ENCODE measurements at places on chromosomes 3 and 15.

DNA sequence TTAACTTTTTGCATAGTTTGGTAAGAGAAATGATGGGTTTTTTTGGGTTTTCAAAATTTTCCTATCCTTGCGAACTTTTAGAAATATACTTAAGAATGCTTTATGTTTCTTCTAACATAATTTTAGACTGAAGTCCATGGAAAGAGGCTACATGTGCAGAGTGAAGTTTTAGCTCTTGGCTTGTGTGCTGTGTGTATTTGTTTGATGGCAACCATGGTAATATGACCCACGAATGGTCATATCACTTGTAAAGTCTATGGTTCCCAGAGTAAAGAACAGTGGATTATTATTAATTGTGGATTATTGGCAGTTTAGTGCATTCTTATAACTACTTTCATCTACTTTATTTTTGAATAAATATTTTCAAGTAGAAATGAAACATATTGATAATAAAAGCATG lies 124.0 kb upstream of the GOLGA6L4 start:
- no peak for DNase-seq

DNA sequence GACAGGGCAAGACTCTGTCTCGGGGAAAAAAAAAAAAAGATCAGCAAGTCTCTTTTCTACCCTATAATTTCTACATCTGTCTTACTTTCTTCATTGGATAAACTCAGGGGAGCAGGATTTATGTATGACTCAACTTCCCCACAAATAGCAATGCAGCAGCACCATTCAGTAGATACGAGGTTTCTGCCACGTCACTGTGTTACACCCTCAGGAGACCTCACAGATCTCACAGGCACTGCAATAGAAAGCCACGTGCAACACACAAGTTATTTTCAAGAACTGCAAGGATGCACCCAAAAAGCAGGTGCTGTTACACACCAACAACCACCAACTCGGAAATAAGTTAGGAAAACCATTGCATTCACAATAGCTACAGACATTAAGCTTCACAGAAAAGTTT lies 30.2 kb downstream of the TSPAN3 start:
- no peak for DNase-seq

GRCh38 chr3:76586471-76586870 lies 453.4 kb upstream of the ROBO2 start:
- DNase-seq, result no peak

DNA sequence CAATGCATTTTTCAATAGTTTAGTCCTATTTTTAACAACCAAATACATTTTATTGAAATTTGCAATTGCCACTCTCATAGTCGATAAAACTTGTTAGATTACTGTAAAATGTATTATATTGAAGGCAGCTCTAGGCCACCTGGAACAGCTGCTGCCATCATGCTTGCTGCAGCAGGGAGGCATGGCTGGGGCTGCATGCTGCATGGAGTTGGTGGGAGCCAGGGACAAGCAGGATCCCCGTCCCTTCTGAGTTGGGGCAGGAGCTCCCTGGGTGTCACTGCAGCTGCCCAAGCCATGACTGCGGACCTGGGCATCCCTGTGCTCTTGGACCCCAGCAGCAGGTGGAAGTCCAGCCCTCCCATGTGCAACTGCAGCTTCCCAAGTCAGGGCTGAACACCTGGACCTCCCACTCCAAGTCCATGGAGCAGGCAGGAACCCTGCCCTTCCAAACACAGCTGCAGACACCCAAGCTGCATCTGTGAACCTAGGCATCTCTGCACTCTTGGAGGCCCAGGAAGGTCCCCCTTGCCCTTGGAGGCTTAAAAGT lies 742.0 kb downstream of the ZBBX start:
- DNase-seq, result no peak

- DNase-seq, result peak; percentile 70
Measured at GRCh38 chr15:37019479-37020433, 80.6 kb downstream of the MEIS2 start.

GRCh38 chr3:166191411-166191810 lies 354.2 kb upstream of the BCHE start:
- DNase-seq, result no peak

GRCh38 chr3:27325419-27325818 lies 43.8 kb downstream of the NEK10 start:
- DNase-seq, result no peak

- DNase-seq, result no peak
Measured at GRCh38 chr3:30753766-30754165, 140.7 kb downstream of the GADL1 start.

DNA sequence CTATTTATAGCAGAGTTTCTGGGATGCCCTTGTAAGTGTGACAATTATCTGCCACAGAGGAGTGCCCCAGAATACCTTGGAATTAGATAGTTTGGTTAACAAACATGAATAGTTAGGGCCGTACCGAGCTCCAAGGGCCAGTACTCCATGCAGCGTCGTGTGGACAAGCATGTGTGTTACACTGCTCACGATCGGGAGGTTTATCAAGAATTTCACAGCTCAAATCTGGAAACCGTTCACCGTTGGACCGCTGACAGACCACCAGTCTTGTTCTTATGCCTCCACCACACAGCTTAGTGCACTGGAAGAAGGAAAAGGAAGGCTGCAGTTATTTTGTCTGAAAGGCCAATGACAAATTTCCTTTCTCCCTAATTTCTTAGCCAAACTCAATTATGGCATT lies 93.7 kb downstream of the ADAMTS9 start:
- DNase-seq, result no peak

DNA sequence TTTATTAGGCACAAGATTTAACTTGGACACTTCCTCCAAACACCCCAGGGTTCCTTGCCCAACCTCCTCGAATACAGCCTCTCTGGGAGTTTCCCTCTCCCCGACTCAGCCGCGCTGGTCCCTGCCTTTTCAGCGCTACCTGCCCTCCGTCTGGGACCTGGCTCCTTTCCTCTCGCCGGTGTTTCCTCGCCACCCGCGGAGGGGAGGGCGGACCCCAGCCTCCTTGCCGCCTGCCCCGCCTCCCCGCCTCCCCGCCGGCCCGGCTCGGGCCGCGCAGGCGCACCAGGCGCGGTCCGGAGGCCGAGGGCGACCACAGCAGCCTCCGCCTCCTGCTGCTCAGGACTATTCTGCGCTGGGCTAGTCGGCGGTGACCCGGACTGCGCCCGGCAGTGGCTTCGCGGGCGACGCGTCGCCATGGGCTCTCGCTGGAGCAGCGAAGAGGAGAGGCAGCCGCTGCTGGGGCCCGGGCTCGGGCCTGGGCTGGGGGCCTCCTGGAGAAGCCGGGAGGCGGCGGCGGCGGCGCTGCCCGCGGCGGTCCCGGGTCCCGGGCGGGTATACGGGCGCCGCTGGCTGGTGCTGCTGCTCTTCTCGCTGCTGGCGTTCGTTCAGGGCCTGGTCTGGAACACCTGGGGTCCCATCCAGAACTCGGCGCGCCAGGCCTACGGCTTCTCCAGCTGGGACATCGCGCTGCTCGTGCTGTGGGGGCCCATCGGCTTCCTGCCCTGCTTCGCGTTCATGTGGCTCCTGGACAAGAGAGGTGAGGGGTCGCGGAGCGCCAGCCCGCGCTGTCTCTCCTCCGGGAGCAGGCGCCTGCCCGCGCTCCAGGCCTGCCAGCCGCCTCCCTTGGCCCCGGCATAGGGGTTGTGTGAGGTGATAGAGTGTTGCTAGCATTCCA lies at the start of gene SLC49A4:
TSS of gene SLC49A4 (plus strand) at position 291 of the 895 bp plus-strand sequence. CDS start at position 415, 124 bp downstream.
- peak; percentile 73 for DNase-seq

- DNase-seq, result peak; percentile 98
Measured at GRCh38 chr3:165642761-165643420, 194.3 kb downstream of the BCHE start.

DNA sequence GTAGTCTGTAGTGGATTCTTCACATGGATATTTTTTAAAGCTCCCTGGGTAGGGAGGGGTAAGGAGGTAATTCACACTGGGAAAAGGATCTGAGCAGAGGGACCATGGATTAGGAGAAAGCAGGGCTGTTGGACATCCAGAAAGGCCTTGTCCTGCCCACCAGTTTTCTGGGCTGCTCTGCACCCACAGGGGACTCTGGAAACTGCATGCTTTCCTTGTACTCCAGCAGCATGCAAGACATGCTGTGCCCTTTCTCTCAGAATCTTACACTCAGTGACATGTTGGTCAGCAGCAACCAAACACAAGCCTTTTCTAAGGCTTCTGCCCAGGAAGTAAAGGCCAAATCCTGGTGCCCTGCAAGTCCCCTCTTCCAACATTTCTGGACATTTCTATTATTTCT lies 2.5 kb upstream of the FBN1 start:
- peak; percentile 64 for DNase-seq

DNA sequence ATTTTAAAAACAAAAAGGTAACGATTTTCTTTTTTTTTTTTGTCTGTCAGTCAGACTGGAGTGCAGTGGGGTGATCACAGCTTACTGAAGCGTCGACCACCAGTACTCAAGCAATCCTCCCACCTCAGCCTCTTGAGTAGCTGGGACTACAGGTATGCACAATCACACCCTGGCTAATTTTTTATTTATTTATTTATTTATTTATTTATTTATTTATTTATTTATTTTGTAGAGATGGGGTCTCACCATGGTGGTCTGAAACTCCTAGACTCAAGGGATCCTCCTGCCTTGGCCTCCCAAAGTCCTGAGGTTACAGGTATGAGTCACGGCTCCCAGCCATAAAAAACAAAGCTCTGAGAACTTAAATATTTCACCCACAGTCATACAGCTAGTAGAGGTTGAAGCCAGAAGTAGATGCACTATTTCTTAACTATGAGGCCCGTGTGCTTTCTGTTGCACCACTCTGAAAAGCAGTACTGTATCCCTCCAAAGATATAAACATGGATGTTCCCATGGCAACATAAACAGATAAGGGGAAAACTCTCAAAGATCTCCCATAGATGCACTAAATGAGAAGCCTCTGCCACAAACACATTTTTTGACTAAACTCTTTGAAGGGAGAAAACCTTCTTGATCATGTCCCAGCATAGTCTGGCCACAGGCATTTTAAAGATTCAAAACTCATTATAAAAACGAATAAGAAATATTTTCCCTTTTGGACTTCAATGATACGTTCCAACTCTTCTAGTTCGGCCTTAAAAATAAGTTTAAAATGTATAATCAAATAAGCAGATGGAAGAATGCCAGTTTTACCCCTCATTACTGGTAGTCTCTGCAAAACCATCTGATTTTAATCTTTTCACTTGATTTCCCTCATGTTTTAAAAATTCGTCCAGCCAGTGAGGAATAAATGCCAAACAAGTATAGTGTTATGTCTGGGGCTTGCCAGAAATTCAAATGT lies 162.3 kb upstream of the ARHGEF26 start:
- DNase-seq, result peak; percentile 47

DNA sequence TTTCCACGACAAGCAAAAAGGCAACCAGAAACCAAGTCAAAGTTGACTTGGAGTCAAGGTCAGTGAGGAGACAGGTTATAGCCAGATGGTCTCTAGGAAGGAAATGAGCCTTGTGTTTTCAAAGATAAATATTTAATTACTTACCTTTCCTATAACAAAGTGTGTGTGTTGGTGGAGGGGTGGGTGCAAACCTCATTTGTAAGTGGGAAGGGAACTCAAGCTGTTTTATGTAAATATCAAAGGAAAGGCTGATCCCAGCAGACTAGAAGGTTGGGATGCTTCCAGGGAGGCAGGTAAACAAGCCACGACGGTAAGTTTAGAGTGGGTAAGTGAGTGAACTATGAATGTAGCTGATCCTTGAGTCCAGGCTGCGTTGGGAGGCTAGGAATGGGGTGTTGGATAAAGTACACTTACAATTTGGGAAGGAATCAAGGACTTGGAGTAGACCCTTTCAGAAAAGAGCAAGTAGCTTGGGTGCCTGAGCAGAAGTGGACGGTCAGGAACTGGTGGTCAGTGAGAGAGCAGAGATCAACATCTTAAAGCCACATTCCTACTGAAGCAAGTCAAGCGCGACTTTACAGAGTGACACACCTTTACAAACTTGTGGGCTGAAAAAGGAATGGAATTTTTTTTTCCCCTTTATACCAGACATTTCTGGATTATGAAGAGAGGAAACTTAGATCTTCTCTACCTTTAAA lies 82.0 kb upstream of the TBL1XR1 start:
- DNase-seq, result no peak

DNA sequence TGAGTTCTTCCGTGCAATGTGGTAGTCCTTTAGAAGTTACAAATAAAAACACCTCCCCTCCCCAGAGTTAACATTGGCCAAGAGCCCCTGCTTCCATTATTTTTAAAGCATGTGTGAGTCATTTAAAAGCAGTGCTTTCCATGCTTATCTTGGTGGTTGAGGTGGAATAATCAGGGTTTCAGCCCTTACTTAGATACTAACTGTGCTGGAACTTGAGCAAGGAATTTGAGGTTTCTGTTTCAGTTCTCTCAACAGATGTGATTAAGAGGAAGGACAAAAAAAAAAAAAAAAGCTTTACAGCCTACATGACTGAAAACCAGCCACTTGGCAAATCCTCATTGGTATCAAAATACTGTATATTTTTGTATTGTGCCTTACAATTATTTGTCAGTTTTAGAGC lies 64.5 kb downstream of the CGNL1 start:
- peak; percentile 85 for DNase-seq

- no peak for DNase-seq
Measured at GRCh38 chr3:197050511-197050910, 20.9 kb upstream of the MELTF start.

DNA sequence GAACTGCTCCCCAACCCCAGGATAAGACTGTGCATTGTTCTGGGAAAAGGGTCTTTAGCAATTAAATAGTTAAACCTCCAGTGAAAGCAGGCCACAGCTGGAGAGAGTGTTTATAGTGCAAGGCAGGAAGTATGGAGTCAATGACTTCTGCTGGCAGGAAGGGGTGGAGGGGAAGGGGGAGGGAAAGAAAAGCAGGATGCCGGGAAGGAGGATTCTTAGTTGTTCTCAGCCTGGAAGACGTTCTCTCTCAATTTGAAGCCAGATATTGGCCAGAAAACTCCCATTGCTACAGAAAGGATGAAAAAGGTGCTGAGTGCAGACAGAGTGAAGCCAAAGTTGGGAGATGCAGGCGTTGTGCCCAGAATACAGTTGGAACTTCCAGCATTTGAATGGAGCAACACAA lies 35.7 kb upstream of the ACTL6A start:
- peak; percentile 94 for DNase-seq

DNA sequence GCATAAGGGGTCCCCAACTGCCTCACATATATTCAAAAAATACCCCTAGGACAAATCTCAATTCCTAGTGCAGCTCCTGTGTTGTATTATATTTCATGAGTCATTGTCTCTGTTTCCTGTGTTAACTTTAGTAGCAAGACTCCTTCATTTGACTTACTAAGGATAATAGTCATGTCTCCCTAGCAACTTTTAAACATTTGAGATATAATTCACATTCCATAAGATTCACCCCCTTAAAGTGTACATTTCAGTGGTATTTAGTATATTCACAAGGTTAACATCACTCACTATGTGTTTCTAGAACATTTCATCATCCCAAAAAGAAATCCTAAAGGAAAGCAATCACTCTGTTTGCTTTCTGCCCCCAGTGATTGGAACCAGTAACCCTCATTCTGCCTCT lies 121.3 kb upstream of the WNT7A start:
- DNase-seq, result peak; percentile 1

GRCh38 chr15:93168910-93169309 lies 79.9 kb upstream of the RGMA start:
- no peak for DNase-seq

DNA sequence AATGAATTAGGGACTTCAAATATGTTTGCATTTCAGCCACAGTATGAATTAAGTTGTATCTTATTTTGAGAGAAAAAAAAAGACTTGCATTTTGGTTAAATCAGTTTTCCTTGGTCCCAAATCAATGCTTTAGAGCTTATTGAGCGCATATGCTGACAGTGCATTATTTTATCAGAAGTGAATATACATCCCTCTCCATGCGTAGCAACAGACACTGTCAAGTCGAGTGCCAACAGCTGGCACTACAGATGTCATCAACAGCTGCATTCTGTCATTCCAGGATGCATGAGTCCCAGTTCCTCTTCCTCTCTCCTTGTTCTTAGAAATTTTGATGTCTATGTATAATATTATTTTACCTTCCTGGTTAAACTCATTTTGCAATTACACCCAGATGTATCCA lies 156.1 kb upstream of the FOXB1 start:
- no peak for DNase-seq
